ENCODE measurements at places on chromosomes 2 and 18. TPM values are rescaled to one million over a fixed set of nuclear protein-coding genes. Genes with fewer than 3 reads are reported as not detected.

DNA sequence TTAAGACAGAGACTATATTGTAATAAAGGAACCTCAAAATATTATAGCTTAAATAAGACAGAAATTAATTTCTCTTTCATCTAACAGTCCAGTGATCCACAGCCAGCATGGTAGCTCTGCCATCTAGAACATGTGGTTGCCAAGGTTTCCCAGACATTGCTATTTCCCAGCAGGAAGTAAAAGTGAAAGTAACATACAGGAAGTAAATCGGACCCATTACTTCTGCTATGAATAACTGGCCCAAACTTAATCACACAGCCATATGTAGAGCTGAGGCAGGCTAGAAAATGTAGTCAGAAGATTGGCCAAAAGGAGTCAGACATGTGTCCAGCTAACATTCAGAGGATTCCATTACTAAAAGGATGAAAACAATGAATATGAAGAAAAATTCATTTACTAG is 71.0 kb downstream of the NOL4 start:
- DNase-seq, result peak; percentile 29

The AMER3 gene
- not detected for total RNA-seq

GRCh38 chr2:74886811-74887210 is 52.9 kb downstream of the HK2 start:
- DNase-seq, result no peak

DNA sequence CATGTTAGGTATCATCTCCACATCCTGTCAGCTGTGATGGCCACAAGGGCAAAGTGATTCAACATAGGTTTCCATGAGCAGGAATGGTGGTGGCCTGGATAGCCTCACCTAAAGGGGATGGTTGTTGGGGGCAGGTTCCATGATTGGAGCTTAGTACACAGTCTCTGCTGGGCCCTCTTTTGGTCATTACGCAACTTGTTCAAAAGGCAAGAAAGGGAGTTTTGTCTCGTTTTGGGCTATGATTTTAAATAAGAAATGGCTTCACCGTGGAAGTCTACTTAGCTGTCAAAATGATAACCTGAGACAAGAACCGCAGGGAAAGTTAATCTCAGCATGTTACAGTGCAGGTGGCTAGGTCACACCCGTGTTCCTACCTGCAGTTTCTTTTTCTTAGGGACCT is 13.1 kb upstream of the MC4R start:
- DNase-seq, result no peak

- no peak for DNase-seq
These were observed 1.1 kb upstream of the SOCS6 start for GRCh38 chr18:70287731-70288130.

The KCNJ3 gene
- not detected for total RNA-seq

- DNase-seq, result peak; percentile 1
These were observed 35.4 kb upstream of the LRP2 start for GRCh38 chr2:169397697-169398096.

DNA sequence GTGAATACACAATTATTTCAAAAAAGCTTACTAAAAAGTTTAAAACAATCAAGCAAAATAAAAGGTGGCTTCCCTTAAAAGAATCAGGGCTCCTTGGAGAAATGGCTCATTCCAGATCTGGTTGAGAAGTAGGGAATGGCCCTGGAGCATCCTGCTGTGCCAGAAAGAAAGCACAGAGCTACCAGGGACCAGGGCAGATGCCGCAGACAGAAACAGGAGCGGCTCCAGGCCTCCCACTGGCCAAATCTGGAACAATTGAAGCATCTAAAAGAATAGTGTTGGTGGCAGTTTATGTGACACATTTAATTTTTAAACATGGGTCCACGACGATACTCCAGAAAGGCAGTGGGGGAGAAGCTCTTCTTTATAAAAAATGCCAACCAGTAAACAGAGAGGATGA is 75.5 kb downstream of the GBX2 start:
- no peak for DNase-seq

- DNase-seq, result no peak
These were observed 93.1 kb upstream of the FSIP2 start for GRCh38 chr2:185645529-185645928.

DNA sequence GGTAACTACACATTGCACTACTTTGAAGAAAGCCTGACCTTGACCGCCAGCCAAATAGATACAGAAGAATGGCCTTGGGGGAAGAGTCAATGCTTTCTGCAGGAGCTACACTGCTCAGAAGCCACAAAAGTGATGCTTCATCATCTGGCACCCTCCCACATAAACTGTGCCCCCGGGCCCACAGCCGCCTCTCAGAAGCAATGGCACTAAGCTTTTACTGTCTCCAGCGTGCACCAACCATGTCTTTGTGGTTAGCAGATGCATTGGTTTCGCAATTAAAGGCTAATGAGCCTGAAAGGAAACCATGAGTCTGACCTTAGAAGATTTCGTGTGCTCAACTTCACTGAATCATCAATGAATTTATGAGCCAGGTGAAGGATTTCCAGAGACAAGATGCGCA is 209.4 kb upstream of the TRIB2 start:
- no peak for DNase-seq

The TUBA4B gene
- not detected for total RNA-seq

DNA sequence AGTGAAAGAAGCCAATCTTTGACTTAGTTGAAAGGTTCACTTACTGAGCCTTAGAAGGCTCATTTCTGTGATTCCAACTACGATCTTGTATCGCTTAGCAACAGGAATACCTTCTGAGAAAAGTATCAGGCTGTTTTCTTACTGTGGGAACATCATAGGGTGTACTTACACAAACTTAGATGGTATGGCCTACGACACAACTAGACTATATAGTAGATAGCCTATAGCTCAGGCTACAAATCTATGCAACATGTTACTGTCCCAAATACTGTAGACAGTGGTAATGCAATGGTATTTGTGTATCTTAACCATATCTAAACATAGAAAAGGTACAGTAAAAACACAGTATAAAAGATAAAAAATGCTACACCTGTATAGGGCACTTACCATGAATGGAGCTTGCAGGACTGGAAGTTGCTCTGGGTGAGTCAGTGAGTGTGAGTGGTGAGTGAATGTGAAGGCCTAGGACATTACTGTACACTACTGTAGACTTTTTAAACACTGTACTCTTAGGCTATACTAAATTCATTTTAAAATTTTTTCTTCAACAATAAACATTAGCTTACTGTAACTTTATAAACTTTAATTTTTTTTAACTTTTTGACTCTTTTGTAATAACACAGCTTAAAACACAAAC is 148.8 kb upstream of the STON1 start:
- no peak for DNase-seq

The POTEJ gene
- total RNA-seq, result not detected

- DNase-seq, result no peak
These were observed 122.6 kb downstream of the WDSUB1 start for GRCh38 chr2:159163930-159164329.

The CHST10 gene
- total RNA-seq, result 11.0 TPM

GRCh38 chr18:49841236-49842217 is 28.2 kb upstream of the ACAA2 start:
- DNase-seq, result no peak

- peak; percentile 5 for DNase-seq
These were observed 419.2 kb downstream of the NR4A2 start for GRCh38 chr2:155913356-155913755.

DNA sequence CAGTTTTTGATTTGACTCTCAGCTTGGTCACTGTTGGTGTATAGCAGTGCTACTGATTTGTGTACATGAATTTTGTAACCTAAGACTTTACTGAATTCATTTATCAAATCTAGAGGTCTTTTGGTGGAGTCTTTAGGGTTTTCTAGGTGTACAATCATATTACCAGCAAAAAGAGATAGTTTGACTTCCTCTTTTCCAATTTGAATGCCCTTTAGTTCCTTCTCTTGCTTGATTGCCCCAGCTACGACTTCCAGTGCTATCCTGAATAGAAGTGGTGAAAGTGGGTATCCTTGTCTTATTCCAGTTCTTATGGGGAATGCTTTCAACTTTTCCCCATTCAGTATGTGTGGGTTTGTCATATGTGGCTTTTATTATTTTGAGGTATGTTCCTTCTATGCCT is 312.9 kb upstream of the REV1 start:
- DNase-seq, result no peak

The CDH2 gene
- 64.1 TPM for total RNA-seq

DNA sequence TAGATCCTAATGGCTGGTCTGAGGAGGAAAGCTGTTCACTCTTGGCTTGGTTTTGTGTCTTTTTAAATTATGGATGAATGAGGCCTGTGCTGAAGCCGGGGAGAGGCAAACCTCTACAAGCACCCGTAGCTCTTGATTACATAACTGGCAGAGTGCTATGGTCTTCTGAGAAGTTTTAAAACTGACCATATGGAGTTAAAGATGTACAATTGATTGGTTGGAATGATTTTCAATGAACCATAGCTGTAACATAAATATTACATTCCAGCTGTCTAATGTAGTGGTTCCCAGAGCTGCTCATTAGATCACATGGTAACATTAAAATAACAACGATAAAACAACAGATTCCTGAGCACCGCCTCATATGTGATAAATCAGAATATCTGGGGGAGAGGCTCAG is 71.1 kb upstream of the MAP4K3 start:
- peak; percentile 67 for DNase-seq

The WDSUB1 gene
- total RNA-seq, result 8.7 TPM

- DNase-seq, result no peak
These were observed 77.5 kb downstream of the EPHA4 start for GRCh38 chr2:221494556-221494955.

The RAB6D gene
- total RNA-seq, result under 0.01 TPM

- DNase-seq, result no peak
These were observed 14.4 kb downstream of the NLRC4 start for GRCh38 chr2:32250290-32250689.

DNA sequence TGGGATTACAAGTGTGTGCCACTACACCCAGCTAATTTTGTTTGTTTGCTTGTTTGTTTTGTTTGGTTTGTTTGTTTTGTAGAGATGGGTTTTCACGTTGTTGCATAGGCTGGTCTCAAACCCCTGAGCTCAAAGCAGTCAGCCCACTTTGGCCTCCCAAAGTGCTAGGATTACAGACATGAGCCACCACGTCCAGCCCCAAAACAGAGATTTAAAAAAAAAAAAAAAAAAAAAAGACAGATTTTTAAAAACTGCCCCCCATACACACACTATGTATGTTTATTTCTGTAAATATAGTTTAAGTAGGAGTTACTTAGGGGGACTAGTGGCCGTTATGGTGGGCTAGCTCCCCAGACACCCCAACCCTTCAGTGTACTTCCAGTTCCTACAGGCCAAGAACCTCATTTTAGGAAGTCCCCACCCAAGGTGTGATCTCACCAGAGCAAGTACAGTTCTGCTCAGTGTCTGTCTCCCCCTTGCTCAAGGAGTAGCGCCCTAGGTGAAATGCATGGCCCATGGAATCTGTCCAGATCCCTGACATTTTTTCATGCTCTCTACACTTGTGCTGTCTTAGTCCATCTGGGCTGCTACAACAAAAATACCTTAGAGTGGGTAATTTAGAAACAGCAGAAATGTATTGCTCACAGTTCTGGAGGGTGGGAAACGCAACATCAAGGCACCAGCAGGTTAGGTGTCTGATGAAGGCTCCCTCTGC is 1.6 kb upstream of the TMBIM1 start:
- DNase-seq, result no peak

The SLC30A3 gene
- 0.09 TPM for total RNA-seq

- DNase-seq, result peak; percentile 25
These were observed 4.7 kb upstream of the RAB11FIP5 start for GRCh38 chr2:73117441-73117840.

DNA sequence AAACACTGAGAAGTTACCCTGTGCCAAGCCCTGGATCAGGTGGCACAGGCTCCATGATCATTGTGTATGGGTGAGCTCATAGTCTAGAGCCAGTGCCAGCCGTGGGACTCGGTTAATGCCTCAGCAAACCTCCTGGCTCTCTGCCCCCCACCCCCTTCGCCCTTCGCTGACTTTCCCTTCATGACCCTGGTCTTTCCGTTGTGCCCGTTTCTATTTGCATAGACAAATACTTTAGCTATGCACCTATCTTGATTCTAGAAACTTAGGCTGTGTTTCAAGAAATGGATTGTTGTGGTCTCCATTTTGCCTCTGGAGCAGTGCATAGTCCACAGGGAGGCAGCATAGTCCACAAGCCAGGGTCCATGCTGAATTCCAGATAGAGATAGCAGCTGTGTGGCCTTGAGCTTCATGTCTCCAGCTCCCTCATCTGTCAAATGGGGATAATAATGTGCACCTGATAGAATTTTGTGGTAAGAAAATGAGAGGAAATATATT is 44.8 kb upstream of the KDM3A start:
- peak; percentile 35 for DNase-seq

GRCh38 chr2:26670931-26671460 is 21.5 kb upstream of the KCNK3 start:
- no peak for DNase-seq

- no peak for DNase-seq
These were observed 371.5 kb downstream of the NUP35 start for GRCh38 chr2:183495589-183496267.

Measured in fibroblast of the aortic adventitia (primary cell).